ENCODE measurements at places on chromosomes 12 and 14.

- no peak for DNase-seq
These were observed 40.5 kb downstream of the ATP6V1D start for GRCh38 chr14:67319142-67319541.

GRCh38 chr14:88749139-88749538 is 43.6 kb downstream of the EML5 start:
- DNase-seq, result no peak

- no peak for DNase-seq
These were observed 19.6 kb downstream of the GSTZ1 start for GRCh38 chr14:77340389-77340788.

DNA sequence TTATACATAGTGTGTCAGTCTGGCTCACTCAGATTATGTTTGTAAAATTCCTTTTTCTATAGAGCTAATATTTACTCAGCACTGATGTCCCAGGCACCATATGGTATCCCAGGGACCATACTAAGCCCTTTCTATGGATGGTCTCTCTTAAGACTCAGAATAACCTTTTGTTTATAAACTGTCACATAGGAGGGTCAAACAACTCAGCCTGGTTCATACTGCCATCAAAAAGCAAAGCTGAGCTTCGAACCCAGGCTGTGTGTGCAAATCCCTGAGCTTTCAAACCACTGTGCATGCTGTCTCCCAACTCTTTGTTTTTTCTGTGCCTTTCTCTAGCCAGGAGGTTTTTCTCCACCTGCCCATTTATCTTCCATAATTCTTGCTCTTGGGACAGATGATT is 135.6 kb upstream of the ARHGAP5 start:
- no peak for DNase-seq

GRCh38 chr14:23102801-23103200 is 2.0 kb downstream of the CIROP start:
- DNase-seq, result no peak

DNA sequence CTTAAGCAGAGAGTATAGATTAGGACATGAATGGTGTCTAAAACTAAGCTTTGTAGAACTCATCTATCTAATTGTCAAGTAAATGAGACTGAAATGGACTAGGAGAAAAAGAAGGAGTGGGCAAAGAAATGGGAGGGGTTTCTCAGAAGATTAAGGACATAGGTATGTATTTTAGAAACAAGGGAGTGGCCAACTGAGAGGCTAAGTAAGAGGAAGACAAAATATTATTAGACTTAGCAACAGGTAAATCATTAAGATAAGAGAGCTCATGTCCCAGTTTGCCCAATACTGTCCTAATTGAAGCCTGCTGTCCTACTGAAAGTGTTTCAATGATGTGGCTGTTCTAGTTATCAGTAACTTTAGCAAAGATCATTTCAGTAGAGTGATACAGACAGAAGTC is 171.4 kb downstream of the KITLG start:
- no peak for DNase-seq

DNA sequence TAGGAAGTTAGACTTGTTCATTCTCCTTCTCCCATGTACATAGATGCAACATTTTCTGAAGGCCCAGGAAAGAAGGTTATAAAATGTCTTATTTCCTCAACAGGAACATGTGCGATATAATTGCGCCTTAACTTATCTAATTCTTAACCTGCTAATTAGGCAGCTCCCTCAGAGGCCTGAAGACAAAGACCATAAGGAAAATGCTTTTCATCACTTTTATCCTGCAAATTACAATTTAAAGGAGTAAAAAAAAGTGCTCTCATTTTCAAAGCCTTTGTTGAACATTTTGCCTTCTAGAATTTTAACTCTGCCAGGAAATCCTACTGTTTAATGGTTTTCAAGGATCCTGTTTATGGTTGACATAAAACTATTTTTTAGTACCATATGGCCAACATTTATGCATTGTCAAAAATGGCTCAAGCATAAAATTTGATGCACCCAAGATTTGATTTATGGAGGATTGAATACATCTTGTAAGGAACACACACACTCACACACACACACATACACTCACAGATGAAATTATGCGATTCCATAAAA is 660.4 kb upstream of the TMEM132C start:
- DNase-seq, result no peak

GRCh38 chr14:77763316-77763715 is 2.4 kb upstream of the SNW1 start:
- no peak for DNase-seq

- DNase-seq, result no peak
These were observed 87.8 kb downstream of the BBS10 start for GRCh38 chr12:76260390-76260748.

- no peak for DNase-seq
These were observed 1.0 kb downstream of the NUAK1 start for GRCh38 chr12:106137530-106138356.

Data from NAMALWA (cell line).